Adrenal gland (tissue), 19 donors: ENCODE measurements at places on chromosomes 16 and 17.

DNA sequence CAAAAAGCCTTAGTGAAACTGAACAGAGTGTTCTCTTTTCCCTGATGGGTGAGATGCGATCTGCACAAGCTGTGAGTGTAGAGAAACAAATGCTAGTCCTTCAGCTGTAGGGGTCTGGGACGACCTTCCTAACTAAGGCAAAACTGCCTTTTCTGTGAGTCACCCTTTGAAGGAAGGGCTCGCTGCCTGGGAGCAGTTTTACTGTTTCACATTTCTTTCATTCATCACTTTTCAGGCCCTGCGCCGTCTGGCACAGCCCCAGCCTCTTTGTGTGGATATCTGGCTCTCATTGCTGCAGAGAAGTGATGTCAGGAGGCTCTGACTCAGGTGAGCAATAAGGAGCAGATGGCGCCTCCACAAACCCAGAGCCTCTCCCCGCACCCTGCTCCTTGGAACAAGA is 57.4 kb downstream of the HS3ST3A1 start:
- peak; percentile 69 for DNase-seq

DNA sequence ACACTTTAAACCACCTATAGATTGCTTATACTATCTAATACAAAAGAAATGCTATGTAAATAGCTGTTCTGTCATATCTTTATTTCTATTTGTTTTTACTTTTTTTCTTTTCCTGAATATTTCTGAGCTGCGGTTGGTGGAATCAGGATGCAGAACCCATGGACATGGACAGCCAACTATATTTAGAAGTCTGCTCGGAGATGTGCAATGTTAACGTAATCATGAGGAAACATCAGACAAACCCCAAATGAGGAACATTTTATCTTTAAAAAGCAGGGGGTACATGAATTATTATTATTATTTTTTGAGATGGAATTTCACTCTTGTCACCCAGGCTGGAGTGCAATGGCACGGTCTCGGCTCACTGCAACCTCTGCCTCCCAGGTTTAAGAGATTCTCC is 31.4 kb upstream of the GHDC start:
- no peak for DNase-seq

GRCh38 chr17:2179615-2180295 is 123.8 kb downstream of the SMG6 start:
- DNase-seq: peak; percentile 95

DNA sequence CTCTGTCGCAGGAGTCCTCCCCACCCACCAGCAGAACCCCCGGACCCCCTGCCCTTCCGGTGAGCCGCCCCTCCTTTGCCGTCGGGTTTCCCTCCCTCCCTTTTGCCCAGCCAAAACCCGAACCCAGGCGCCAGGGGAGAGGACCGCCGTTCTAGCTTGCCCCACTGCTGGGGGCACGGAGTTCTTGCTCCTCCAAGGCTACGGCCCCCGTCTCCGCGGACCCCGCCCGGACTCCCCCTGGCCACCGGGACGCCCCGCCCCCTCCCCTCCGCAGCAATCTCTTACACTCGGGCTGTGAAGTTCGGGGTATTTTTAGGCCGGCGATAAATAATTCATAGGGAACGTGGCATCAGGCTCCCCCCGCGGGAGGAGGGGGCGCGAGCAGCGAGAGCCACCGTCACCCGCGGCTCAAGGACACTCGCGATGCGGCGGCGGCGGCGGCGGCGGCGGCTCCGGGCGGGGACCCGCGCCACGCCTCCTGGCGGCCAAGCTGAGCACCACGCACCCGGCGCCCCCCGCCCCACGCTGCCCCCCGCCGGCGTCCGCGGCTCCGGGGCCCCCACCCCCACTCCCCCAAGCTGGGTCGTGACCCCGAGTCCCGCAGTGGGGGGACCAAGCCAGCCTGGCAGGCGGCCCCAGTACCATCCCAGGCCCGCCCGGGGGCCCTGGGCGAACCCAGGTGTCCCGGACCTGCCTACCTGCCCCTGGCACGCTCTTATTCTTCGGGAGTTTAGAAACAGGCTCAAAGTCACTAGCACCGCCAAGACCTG is at the start of gene GRIN2C:
Gene GRIN2C (minus strand): TSS at position 427 of the 770 bp plus-strand sequence. CDS start 4,793 bp downstream, outside the sequence.
- no peak for DNase-seq

DNA sequence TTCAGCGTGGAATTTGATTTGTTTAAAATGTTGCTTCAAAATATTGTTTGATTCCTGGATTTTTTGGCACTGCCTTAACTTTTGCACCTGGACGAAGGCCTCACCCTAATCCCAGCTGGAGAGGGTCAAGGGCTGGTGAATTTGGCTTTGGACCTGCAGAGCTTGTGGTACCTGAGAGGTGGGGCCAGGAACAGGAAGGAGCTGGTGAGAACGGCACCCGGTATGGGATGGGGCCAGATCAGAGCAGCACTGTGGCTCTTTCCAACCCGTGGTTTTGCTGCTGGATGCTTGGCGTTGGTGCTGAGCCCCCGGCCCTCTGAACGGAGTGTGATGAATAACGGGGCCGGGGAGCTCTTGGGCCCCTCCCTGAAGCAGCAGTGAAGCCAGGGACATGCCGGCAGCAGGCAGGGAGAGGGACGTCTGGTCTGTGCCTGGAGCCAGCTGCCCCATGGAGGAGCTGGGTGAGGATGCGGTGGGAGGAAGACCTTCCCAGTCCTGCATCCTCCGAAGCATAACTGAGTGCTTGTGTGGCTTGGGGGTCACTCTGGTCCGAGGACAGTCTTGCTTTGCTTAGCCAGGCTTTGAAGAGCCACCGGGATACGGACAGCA is 275.4 kb downstream of the SEC14L1 start:
- no peak for DNase-seq

GRCh38 chr17:64154313-64154695 is 24.4 kb upstream of the ERN1 start:
- no peak for DNase-seq

DNA sequence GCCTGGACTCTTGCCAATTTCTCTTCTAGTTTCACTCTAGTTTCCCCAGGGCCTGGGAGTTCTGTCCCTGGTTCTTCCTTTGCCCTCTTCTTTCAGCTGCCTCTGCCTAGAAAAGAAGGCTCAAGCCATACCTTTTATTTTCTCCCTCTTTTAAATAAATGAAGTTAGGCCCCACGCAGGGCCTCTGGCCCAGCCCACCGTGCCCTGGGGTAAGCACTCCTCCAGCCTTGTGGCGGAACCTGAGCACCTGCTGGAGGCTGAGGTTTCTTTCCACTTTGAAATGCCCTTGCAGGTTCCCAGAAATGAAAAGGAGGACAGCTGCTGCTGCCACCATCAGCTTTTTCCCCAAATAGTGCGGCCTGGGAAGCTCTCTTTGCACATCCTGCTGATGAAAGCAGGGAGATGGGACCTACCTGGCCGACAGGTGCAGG is 139.4 kb downstream of the CCDC182 start:
- peak; percentile 78 for DNase-seq

- DNase-seq: no peak
Observed at GRCh38 chr16:86462334-86463084, 47.8 kb upstream of the FOXF1 start.

DNA sequence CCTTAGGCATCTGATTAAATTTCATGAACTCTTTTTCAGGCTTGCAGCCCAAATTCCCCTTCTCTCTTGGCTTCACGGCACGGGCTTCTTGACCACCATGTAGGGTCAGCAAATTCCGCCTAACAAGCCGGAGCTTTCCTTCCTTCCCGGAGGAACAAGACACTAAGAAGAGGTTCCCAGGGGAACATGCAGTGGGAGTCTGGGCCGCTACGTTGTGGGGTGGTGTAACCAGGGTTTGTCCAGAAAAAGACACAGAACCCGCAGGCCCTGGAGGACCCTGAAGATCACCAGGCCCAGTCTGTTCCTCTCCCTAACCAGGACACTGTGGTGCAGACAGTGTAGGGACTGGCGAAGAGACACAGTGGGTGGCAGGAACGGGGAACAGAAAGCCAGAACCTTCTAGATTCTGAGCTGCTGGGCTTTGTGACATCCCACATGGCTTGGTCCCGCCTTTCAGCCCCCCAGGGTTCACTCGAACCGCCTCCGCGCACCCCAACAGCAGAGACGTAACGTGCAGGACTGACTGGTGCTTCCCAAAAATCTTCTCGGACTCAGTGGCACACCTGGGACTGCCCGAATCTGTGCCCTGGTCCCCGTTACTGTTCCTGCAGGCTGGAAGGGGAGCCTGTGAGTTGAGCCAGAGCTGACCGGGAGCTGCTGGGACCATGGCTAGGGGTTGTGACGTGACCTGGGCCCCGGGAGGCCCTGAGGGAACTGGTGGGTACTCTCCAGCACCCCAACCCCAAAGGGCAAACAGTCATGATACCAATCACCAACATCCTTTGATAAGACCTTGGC is 55.2 kb downstream of the TBC1D16 start:
- DNase-seq: no peak

- DNase-seq: no peak
Observed at GRCh38 chr17:19361326-19361725, 1.2 kb downstream of the B9D1 start.

DNA sequence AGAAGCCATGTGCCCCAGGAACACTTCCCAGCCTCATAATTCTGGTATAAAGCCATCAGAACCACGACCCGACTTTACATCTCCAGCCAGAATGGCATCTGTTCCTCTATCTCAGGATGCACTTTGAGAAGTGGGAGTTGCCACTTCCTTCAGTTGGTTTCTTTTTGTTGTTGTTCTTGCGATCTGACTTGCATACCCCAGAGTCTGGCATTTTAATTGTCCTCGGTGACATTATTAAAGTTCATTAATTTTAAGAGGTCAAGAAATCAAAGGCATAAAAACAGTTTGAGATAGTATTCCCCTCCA is 13.5 kb downstream of the MARCHF10 start:
- DNase-seq: no peak

GRCh38 chr17:11935734-11936406 is 61.4 kb downstream of the ZNF18 start:
- peak; percentile 29 for DNase-seq

- DNase-seq: no peak
Observed at GRCh38 chr17:69725146-69725545, 310.6 kb downstream of the MAP2K6 start.

- no peak for DNase-seq
Observed at GRCh38 chr17:38628441-38628840, 22.7 kb upstream of the SRCIN1 start.

- DNase-seq: no peak
Observed at GRCh38 chr17:56913353-56913866, 439 bp downstream of the TRIM25 start.

GRCh38 chr17:50790618-50791017 is 23.3 kb upstream of the ANKRD40CL start:
- DNase-seq: no peak

DNA sequence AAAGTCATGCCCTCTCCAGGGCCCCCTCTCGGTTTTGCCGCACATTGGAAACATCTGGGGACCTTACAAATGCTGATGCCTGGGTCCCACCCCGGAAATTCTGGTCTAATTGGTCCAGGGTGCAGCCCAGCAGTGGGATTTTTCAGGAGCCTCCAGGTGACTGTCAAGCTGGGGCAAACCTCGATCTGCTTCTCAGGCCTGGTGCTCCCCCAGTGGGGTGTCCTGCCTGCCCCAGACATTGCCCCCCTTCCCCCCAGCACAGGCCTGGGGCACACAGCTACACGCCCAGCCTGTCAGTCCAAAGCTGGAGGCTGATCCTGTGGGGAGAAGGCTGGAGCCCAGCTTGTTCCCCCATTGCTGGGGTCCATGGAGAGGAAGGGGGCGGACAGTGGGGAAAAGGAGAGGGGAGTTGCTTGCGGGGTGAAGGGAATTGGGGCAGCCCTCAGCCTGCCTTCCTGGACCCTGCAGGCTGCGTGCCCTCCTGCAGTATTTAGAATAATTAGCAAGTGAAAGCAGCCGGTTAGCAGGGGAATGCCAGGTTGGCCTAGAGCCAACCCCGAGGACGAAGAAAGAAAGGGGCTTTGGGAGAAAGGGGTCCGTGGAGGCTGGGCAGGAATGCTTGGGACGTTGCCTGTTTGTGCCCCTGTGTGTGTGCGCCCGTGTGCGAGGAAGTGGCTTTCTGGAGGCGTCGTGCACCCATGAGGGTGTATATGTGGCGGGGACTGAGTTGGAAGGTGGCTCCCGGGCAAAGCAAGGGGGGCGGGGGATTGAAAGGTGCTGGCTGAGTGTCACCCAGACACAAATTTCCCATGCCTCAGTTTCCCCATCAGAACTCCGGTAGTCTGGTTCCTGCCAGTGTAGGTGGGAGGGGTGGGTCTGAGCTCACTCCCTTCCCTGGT is 5.9 kb downstream of the FOXJ1 start:
- DNase-seq: no peak

GRCh38 chr17:2025220-2025621 is at the start of gene RTN4RL1:
Gene RTN4RL1, minus strand, starts transcription at chr17:2025334. Its CDS starts 469 bp downstream, at chr17:2024865.
- peak; percentile 82 for DNase-seq

GRCh38 chr16:55386534-55387296 is 62.7 kb downstream of the IRX6 start:
- no peak for DNase-seq

DNA sequence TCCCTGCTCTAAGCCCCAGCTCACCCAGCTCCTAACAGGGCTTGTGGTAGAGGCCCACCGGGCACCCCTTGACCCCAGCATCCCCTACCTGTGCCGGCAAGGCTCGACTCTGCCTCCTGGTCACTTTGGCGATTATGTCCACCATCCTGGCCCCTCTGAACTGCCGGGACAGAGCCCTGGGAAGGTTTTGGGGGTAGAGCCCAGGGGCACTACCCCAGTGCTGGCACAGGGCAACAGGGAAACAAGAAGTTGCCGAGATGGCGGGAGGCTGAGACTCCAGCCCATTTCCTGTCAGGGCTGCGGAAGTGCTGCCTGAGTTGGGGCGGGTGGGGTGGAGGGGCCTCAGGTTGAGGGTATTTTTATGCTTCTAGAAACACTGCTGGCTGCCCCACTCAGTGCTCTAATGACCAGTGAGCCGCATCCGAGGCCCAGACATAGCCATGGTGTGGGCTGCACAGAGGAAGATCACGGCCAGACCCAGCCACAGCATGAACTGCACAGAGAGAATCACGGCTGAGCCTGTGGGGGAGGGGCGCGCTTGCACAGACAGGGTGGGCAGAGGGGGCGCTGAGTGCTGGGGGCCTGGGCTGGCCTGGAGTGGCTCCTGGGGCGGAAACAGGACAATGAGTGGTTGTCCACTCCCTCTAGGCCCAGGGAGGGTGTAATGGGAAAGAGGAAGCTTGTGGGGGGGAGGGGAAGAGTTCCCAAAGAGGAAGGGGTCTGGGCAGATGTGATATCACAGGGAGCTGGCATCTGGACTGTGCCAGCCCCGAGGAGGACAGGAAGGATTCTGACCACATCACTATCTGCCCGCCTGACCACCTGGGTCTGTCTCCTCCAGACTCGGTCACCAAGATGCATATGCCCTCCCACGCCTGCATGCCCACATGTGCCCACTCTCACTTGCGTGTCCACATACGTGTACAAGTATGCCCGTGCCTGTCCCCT is 22.3 kb downstream of the ARHGAP27 start:
- DNase-seq: peak; percentile 62

- no peak for DNase-seq
Observed at GRCh38 chr17:71709271-71709890, 411.4 kb upstream of the SOX9 start.

DNA sequence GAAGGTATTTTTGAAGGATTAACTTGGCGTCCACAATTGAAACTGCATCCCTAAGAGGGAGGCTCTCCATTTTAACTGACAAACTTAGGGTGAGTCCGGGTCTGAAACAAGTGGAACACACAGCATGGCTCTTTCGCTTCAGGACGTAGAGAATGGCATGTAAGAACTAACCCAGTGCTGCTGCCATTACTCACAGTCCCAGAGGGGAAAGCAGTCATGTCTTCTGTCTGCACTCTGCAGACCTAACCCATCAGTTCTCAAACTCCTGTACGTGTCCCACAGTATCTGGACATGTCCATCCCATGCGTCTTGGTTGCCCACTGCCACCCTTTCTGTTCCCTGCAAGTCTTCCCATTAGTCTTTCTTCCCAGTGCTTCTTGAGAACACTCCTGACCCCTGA is 563 bp downstream of the ST6GALNAC1 start:
- DNase-seq: no peak
